ENCODE measurements at places on chromosomes 11 and 22.

GRCh38 chr11:67538306-67538705 is 15.1 kb upstream of the CABP2 start:
- DNase-seq, result no peak

DNA sequence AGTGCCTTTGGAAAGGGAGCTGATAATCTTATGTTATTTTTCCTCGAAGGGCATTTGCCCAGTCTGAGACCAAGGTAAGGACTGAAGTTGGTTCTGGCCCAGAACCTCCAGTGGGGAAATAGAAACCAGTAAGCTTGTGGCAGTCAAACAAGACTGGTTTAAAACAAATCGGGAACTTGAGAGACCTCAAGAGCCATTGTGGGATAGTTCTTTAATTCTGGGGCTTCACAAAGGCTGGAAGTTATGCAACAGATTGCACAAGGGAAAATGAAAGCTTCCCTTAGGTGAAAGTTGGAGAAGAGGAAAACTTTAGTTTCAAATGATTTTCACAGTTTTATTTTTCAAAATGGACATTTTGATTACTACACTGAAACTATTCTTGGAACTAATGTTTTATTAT is 33.5 kb upstream of the RAB38 start:
- DNase-seq, result no peak

- peak; percentile 28 for DNase-seq
Observed at GRCh38 chr22:37472418-37473006, 13.7 kb downstream of the MFNG start.

- no peak for DNase-seq
Observed at GRCh38 chr11:117662255-117662654, 134.8 kb downstream of the DSCAML1 start.

GRCh38 chr22:22169923-22170322 is 74.7 kb upstream of the VPREB1 start:
- DNase-seq, result no peak

DNA sequence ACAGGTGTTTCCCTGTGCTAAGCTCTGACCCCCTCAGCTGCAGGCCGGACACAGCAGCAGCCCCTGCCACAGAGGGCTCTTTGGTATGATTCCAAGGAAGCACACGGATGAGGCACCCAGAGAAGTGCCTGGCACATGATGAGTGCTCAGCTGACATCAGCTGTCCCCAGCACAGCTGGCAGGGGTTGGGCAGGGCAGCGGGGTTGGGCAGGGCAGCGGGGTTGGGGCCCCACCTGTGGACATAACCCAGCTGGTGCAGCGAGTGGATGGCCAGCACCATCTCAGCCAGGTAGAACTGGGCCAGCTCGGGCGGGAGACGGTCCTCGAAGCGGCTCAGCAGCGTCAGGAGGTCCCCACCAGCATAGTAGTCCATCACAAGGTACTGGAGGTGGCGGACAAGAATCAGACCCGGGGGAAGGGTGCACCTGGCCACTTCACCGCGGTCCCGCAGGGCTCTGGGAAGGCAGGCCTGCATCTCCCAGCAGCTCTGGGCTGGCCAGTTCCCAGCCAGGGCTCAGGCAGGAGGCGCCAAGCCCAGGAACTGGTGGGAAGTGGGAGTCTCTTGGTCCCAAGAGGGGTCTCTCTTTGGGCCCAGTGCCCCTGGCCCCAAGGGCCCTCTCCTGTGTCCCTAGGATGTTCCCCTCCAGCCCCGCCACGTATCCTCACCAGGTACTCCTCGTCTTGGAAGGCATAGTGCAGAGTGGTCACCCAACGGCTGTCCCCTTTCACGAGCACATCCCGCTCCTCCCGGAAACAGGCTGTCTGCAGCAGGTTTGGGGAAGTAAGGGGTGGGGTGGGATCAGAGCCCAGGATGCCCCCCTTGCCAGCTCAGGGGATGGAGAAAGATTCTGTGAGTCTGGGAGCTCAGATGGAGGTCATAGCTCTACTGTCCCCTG is 4.3 kb downstream of the CDC42BPG start:
- no peak for DNase-seq

- no peak for DNase-seq
Observed at GRCh38 chr11:92955860-92956259, 13.6 kb upstream of the MTNR1B start.

- DNase-seq, result no peak
Observed at GRCh38 chr11:44016546-44017442, 31.0 kb upstream of the ACCSL start.

- DNase-seq, result no peak
Observed at GRCh38 chr11:33735271-33736147, 714 bp downstream of the CD59 start.

- DNase-seq, result peak; percentile 11
Observed at GRCh38 chr11:58059007-58059350, 28.2 kb downstream of the OR6Q1 start.

DNA sequence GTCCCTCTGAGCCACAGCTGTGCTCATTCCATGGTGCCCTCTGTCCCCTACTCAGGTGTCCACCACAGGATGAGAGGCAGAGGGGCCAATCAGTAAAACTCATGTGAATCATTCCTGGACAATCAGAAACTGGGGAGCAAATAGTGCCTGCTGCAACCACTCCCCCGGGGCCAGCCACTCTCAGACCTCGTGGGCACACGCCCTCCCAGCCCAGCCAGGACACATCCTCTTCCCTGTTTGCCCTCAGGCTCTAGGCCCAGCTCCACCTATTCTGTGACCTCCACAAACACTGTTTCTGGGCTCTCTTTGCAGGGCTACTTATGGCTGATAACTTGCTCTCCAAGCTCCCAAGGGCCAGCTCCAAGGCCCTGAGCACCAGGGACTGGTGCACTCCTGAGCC is 14.0 kb upstream of the KCTD14 start:
- no peak for DNase-seq

GRCh38 chr11:118194835-118195627 is 18.6 kb upstream of the SCN2B start:
- peak; percentile 79 for DNase-seq

- DNase-seq, result peak; percentile 81
Observed at GRCh38 chr11:126891556-126892217, 108.9 kb downstream of the KIRREL3 start.

DNA sequence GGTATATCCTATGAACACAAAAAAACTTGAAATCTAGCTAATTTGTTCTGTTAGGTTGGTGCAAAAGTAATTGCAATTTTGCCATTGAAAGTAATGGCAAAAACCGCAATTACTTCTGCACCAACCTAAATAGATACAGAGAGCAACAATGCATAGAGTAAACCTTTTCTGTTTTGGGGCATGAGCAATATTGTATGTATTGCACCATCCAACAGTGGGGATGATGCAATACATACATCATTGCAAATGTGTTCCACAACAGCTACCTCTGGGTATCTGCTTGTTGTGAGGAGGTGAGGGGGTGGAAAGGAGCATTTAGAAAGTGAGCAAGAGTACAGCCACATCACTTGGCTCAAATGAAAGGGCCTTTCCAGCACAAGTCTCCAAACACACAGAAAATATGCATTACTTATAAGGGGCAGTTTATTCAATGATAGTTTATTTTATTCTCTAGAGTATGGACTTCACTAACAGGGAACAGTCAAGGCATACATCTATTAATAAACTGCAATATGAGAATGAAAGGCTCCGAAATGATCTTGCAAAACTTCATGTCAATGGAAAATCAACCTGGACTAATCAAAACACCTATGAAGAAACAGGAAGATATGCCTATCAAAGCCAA is 77.3 kb downstream of the DEUP1 start:
- no peak for DNase-seq

- no peak for DNase-seq
Observed at GRCh38 chr11:10091314-10092045, 202.5 kb downstream of the SBF2 start.

DNA sequence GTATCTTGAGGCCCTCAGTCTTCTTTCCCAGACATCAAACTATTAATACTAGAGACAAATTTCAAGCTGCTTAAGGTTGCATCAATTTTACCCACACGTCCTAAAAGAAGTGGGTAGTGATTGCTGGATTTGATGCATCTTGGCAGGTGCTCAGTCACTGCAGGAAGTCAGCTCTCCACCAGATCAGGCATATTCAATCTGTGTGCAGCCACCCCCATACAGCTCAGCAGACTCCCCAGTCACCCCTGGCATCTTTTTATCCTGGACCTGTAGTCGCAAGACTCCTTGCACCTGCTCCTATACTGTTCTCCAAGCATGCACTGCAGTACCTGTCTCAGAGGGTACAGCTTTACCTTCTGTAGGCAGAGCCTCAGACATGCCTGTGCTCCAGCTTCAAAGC is 343.1 kb upstream of the ISX start:
- DNase-seq, result no peak

GRCh38 chr11:35918716-35919115 is 25.1 kb upstream of the LDLRAD3 start:
- DNase-seq, result no peak

- peak; percentile 57 for DNase-seq
Observed at GRCh38 chr22:44192098-44192815, 11.5 kb downstream of the PARVG start.

- DNase-seq, result peak; percentile 58
Observed at GRCh38 chr22:42939941-42940653, 74.9 kb downstream of the PACSIN2 start.

DNA sequence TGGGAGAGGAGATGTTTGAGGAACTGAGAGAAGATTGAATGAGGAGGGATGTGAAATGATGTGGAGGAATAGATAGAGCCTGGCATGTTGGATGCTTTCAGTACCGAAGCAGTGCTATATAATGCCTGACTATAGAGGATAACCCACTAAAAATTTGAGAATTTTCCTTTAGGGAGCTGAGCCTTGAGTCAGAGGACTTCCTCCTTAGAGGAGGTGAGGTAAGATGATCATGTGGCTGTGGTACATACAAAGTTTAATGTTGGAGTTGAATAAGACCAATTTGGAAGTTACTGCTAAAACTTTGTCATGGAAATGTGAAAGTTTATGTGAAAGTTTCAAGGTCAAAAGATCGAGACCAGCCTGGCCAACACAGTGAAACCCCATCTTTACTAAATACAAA is 66.9 kb downstream of the YAP1 start:
- no peak for DNase-seq

GRCh38 chr11:63910675-63911074 is 6.3 kb downstream of the RCOR2 start:
- no peak for DNase-seq

- no peak for DNase-seq
Observed at GRCh38 chr11:28228196-28228895, 120.2 kb downstream of the METTL15 start.

DNA sequence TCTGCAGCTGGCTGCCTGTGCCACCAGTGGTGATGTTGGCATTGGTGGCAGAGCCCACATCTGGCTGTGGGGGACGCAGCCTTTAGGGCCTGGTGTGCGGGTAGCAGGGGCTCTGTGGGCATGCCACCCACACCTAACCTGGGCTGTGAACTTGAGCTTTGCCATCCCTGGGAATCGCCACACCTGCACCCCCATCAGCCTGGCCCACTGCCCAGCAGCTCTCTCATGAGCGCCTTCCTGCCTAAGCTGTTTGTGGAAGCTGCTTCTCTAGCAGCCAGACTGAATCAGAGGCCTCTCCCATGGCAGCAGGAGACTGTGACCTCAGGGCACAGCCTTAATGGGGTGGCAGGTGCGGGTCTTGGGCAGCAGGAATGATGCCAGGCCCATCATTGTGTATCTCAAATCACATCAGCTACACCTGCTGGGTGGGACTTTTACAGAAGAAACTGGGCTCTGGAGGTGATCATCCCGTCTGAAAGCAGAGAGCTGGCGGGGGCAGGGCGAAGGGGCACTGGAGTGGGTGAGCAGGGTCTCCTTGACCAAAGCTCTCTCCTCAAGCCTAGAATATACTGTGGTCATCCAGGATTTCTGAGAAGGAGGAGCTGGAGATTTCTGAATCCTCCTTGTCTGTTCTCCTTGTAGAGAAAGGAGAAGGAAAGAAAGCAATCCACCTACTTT is 17.8 kb upstream of the CARS1 start:
- DNase-seq, result no peak

- DNase-seq, result no peak
Observed at GRCh38 chr22:49753961-49754695, 73.5 kb downstream of the BRD1 start.

- no peak for DNase-seq
Observed at GRCh38 chr11:20043992-20044391, 116.3 kb downstream of the DBX1 start.

DNA sequence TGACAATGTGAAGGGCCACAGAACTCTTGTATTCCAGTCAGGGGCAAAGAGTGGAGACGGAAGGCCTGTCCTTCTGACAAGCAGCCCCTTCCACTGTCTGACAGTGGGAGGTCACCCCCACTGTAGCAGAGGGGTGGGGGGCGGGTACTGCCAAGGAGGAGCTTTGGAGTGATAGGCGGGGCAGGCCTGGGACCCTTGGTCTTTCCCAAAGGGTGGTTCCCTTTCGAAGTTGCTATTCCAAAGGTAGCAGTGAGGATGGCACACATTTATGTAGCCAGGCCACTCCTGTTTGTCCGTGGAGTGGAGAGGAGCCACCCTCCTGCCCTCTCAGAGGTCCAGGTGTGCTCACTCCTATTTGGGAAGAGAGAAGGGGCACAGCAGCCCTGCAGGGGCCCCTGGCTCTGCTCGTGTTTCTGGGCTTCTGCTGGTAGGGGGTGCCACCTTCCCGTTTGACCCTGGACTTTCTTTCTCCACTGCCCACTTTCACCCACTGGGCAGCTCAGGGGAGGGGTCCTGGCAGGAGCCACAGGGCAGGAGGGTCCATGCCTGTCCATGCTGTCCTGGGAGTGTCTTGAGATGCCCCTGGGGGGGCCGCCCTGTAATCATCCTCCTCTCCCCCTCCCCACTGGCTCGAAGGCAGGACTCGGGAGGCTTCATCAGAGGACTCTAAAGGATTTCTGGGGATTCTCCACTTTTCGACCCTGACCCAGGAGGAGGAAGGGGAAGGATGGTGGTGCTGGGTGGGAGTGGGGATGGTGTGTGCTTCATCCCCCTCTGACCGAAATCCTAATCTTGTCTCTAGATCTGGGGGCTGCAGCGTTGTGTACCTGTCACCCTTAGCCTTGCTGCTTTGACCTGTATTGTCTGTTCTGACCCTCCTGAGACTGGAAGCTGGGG is 994 bp downstream of the TAGLN start:
- DNase-seq, result no peak

GRCh38 chr22:37401401-37402183 is 25.7 kb downstream of the ELFN2 start:
- DNase-seq, result no peak

DNA sequence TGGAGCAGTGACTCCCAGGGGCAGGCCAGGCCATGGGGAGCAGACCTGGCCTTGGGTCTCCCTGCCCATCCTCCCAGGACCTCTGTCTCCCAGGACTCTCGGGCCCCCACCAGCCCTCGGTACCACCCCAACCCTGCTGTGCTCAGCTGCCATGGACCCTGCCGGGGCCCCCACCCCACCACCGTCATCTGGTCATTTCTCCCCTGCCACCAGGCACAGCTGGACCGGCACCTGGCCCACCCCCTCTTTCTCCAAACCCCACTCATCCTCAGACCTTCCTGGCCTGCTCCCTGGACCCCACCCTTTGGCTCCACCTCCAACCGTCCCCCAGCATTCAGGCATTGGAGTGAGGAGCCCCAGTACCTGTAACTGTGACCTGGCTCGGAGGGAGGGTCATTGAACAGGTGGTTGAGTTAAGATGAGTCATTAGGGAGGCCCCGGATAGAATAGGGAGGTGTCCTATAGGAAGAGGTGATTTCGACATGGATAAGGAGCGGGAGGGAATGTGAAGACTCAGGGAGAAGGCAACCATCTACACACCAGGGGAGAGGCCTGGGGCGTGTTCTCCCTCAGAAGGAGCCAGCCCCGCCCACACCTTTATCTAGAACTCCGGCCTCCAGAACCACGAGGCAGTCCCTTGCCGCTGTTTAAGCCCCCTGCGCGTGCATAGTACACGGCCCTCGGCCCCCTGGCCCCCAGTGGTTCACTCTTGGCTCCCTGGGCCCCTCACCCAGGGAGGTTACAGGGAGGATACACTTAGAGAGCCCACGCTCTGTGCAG is 1395.9 kb downstream of the BRD1 start:
- DNase-seq, result no peak
